Gastroesophageal sphincter (tissue), 4 donors: ENCODE measurements at places on chromosomes 13 and 19. TPM values are rescaled to one million over a fixed set of nuclear protein-coding genes. Genes with fewer than 3 reads are reported as not detected.

- ATAC-seq: no peak
Observed at GRCh38 chr19:30026933-30027332, 84.9 kb downstream of the URI1 start.

- ATAC-seq: no peak
Observed at GRCh38 chr19:47660435-47660832, 51.5 kb downstream of the BICRA start.

GRCh38 chr13:24207841-24208667 lies 47.5 kb downstream of the SPATA13 start:
- ATAC-seq: no peak

Gene ERICH4
- not detected for total RNA-seq

DNA sequence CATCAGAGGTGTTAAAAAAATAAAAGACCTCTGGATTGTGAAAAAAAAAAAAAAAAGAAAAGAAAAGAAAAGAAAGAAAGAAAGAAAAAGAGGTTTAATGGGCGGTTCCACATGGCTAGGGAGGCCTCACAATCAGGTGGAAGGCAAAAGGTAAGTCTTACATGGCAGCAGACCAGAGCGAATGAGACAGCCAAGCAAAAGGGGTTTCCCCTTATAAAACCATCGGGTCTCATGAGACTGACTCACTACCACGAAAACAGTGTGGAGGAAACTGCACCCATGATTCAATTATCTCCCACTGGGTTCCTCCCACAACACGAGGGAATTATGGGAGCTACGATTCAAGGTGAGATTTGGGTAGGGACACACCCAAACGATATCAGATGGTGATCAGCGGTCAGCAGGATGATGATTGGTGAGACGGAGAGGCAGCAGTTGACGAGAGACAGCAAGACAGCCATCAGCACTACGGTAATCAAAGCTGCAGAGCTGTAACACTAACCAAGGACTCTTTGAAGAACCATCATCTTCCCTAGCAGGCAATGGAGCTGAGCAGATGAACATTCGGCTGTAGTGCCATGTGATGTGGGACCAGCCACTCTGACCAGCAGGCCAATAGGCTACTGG lies 3.9 kb upstream of the CD209 start:
- ATAC-seq: no peak

Gene CEACAM7
- 0.96 TPM for total RNA-seq

DNA sequence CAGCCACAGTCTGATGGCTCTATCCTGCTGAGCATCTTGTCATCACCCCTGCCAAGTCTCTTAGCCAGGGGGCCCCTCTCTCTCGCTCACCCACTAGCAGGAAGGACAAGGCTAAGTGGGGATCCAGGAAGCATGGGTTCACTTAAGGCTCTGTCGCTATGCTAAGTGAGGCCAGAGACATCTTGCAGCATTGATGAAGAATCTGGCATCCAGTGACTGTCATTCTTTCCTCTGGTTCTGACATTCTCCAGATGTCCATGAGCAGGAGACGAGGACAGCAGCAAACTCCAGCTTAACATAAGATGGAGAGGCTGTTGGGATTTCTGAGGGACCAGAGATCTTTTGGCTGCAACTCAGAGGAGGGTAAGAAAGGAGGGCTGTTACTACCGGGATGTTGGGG lies 230.2 kb downstream of the TSHZ3 start:
- ATAC-seq: no peak

DNA sequence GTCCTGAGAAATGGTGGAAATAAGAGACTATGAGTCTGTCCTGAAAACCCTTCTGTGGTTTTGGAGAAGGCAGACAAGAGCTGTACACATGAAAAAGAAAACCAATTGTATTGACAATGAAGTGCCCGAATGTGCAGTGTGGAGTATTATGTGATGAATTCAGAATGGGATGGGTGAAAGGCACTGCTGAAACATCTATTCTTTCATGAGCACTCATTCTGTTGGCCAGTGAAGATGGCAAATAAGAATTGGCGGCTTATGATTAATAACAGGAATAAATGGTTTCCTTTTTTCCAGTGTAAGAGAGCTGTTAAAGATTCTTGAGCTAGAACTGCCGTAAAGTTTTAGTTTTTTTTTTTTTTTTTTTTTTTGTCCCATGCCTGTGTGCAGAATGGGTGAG lies 5.7 kb downstream of the POLR1D start:
- no peak for ATAC-seq

GRCh38 chr19:18397242-18398202 lies at the start of gene LRRC25:
TSS of gene LRRC25 (minus strand) at chr19:18397622. CDS start at chr19:18396963, 659 bp downstream.
- ATAC-seq: peak; percentile 56

DNA sequence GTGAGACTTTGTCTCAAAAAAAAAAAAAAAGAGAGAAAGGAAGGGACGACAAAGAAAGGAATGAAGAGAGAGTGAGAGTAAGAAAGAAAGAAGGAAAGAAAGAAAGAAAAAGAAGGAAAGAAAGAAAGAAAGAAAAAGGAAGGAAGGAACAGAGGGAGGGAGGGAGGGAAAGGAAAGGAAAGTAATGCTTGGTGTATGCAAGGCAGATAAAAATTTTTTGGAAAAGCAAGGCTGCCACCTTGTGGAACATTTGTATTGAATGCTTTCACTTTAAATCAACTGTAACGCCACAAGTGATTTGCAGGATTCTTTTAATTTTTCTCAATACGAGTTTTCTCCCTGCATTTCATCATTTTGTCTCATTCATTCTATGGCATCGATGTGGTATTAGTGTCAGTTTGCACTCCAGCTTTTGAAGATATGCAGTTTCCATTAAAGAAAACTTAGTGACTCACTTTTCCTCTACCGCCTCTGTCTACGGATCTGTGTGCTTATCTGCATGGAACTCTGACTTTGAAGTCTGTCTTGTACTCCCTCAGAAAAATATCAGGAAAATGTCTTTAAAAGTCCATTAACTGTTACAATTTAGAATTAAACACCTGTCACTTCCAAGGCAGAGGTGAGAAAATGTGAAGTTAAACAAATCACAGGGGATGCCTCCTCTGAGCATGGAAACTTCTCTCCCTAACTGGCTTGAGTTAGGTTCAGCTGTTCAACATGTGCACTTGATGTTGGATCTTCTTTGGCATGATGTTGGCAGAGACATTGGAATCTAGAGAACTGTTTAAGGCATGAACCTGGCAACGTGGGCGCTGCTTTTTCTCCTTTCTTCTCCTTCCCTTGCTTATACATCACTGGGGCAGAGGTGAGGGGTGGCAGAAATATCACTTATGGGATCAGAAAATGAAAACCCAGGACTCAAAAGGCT lies 20.0 kb upstream of the ZDHHC20 start:
- ATAC-seq: peak; percentile 74

DNA sequence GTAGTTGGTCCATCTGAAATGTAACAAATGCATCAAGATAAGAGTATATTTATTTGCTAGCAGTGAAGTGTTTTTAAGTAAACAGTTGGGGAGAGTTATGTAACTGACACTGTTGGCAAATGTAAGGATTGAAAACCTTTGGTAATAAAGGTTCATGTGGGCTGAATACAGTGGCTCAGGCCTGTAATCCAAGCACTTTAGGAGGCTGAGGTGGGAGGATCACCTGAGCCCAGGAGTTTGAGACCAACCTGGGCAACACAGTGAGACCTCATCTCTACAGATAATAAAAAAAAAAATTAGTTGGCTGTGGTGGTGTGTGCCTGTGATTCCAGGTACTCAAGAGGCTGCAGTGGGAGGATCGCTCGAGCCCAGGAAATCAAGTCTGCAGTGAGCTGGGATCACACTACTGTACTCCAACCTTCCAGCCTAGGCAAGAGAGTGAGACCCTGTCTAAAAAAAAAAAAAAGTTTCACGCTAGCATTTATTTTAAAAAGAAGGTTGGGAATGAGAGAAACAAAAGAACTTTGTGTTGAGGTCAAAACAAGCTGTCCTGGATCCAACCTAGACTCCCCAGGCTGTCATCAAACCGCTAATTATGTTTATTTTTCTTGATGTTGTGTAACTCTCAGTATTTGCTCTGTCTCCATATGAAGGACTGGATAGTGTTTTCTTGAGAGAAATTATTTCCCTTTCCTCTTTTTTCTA lies 20.7 kb downstream of the SETDB2 start:
- ATAC-seq: no peak

Gene ZC3H13
- total RNA-seq: 31.6 TPM

- ATAC-seq: no peak
Observed at GRCh38 chr19:28948566-28948965, 264.4 kb downstream of the UQCRFS1 start.

DNA sequence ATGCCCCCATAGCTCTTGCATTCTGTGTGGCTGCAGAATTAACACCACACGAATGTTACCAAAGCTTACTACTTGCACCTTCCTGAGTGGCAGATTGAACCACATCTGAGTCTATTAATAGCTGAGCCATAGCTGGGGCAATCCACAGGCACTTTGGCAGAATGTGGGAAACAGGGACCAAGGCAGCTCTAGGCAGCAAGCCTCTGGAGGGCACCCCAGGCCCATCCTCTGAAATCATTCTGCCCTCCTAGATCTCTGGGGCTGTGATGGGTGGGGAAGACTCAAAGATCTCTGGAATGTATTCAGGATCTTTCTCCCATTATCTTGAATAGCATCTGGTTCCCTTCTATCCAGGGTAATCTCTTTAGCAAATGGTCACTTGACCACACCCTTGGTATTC lies 139.3 kb downstream of the TNFRSF19 start:
- no peak for ATAC-seq

GRCh38 chr19:4816202-4816949 lies 15.1 kb downstream of the TICAM1 start:
- ATAC-seq: no peak

GRCh38 chr13:51786425-51787265 lies 17.3 kb downstream of the DHRS12 start:
- peak; percentile 72 for ATAC-seq

- no peak for ATAC-seq
Observed at GRCh38 chr13:37241786-37242185, 136.3 kb upstream of the CSNK1A1L start.

Gene GEMIN7
- total RNA-seq: 17.6 TPM

Gene PSG3
- total RNA-seq: not detected

Gene CALM3
- total RNA-seq: 165 TPM

- ATAC-seq: peak; percentile 22
Observed at GRCh38 chr13:41054212-41054877, 7.0 kb upstream of the WBP4 start.

Gene ZNF497
- 0.77 TPM for total RNA-seq

DNA sequence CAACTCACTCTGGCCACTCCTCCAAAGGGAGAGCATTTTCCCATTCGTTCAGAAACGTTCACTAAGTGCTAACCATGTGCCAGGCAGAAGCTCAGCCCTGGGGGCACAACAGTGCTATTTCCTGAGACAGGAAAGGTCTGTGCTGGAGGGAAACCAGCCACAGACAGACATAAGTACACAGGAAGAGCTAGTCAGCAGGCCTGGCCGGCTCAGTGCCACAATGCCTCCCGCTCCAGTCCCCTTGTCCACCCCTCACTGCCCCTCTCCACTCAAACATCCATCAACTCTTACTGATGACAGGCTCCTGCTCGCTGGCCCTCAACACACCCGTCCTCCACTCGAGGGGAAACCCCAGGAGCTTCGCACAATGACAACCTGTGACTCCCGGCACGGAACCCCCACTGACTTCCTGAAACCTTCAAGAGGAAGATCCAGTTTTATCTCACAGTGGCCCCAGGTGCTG lies 11.3 kb upstream of the PLA2G4C start:
- ATAC-seq: peak; percentile 48

DNA sequence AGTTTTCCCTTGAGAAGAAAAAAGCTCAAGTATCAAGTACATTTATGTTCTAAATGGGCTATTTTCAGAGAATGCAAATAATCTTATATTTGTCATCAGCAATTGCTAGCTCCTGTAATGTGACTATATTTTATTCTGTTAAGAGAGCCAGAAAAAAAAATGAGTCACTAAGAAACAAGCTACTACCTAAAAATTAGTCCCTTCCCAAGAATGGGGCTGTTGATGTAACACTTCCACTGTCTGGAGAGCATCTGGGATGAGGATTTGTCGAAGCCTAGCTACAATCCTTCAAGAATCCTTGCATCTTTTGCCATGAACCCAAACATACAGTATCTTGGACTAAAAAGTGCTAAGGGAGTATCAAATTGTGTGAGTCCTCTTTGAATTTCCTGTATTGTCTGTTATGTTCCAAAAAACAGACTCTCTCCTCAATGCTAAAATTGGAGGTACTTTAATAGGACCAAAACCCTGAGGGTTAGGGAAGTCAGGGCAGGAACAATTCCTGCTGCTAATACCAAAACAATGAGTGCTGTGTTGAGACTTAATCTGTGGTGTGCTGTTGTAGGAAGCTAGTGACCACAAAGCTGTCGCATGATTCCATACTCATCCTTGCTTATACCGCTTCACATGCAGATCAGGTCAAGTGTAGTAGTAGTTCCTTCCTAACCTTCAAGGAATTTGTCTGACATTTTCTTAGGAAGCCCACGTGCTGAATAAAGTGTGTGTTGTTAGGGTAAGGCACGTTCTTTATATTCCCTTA lies 4.9 kb upstream of the ZC3H13 start:
- no peak for ATAC-seq

Gene AXL
- 166 TPM for total RNA-seq

Gene SHISA2
- 0.69 TPM for total RNA-seq

- ATAC-seq: no peak
Observed at GRCh38 chr19:17778968-17779929, 15.7 kb upstream of the B3GNT3 start.

DNA sequence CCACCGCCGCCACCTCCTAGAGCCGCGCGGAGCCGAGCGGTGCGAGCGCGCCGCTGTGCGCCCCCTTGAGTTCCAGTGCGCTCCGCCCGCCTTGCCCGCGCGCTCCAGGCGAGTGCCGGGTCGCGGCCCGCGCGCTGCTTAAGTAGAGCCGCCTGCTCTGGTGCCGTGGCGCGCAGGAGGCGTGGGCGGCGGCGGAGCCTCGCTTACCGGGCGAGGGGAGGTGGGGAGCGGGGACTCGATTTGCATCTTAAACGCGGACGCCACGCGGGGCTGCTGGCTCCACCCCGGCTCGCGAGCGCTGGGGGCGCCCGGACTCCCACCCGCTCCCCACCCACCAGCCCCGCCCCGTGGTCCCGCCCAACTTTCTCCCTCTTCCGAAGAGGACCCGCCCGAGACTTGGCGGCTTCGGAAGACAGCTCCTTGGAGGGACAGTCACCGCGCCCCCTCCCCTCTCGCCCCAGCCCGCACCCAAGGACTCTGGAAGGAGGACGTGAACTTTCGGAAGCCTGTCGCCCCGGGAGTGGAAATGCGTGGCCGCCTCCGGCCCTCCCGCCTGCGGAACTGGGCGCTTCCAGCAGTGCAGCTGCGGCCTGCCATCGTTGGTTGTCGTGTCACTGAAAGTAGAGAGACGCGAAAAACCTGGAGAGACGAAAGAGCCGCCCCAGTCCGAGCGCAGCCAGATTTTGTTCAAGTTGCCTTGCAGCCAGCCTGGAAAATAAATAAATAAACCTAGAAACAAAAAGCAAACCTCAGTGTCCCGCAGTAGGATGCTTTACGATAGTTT lies at the start of gene KCTD12:
Gene KCTD12, minus strand, starts transcription at position 114 of the 784 bp plus-strand sequence. CDS start 257 bp downstream, outside the sequence.
- ATAC-seq: peak; percentile 89
